ENCODE measurements at places on chromosomes 7 and 10.

DNA sequence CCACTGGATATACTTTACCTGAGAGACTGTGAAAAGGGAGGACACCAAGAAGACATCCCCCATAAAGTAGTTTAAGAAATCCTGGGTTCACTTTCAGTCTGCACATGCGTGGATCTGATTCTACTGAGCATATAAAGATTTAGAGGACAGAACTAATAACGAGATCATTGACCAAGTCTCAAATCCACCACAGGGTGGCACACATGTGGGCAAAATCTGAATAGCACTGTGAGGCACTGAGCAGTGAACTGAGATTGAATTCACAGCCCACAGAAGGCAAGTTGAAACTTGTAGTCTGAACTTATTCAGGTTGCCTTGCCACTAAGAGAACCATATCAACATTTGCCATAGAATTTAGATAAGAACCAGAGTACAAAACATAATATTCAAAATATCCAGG, 818.6 kb downstream of the GRID1 start:
- DNase-seq = peak; percentile 31

DNA sequence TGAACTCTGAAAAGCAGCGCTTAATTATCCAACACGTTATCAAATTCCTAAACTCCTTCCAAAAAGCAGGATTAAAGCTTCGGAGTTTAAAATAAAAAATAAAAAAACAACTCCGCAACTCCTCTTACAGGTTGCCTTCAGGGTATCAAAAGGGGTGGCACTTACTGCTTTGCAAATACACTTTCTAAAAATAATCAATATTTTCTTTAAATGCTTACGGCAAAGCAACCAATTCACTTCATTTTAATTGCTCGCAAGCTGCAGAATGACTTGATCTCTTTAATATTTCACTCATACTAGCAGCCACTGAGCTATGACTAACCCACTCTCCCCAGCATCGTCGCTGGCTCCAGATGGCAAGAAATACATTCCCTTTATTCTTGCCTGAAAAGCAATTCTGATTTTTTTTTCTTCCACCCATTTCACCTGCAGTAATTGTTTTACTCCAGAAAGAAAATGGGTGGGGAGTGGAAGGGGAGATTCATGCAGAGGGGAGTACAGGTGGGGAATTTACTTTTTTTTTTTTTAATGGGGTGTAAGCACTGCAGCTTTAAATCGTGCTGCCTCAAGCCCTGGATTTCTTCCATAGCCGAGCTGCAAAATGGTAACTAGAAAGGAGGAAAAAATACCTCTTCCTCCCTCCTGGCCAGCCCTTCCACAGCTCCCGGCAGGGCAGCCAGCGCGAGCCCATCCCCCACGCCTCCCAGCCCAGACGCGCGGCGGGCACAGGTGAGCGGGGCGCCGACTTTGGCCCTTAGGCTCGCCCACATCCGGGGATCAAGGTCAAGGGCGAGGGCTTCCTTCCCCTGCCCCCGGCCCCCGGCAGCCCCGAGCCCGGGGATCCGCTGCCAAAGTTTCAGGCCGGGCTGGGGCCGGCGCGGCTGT, 54.2 kb upstream of the FHIP2A start:
- DNase-seq = peak; percentile 21

DNA sequence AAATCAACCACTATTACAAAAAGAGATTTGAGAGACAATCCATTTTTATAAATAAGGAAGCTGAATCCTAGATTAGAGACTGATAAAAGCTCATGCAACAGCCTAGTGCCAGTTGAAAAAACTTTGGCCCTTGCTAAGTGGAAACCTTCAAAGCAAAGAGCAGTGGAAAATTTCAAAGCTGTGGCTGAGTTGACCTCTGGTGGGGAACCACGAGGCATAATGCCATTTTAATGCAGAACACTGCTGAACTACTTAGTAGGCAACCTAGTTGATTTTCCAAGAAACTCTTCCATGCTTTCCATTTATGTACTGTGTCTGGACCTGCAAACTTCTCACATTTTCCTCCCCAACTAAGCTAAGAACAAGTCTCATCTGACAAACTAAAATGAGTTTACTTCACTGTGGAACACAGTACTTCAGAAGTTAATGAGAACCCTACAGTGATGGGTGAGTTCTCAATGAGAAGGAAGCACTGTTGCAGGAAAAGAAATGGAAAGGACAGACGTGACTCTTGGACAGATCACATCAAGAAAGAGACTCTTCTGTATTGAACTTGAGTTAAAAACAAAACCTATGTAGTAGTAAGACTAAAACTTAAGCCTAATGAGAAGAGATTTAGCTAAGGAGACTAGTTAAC, 19.5 kb downstream of the FZD9 start:
- peak; percentile 30 for DNase-seq

DNA sequence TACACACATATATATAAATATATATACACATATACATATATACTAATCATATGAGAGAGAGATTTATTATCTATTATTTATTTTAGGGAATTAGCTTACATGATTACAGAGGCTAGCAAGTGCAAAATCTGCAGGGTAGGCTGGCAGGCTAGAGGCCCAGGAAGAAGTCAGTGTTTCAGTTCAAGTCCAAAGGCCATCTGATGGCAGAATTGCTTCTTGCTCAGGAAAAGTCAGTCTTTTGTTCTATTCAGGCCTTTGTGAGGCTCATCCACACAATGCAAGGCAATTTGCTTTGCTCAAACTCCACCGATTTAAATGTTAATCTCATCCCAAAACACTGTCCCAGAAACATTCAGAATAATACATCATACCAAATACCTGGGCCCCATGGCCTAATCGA, 2.6 kb upstream of the C10orf120 start:
- DNase-seq = no peak

GRCh38 chr7:150858236-150859197, 6.2 kb downstream of the AOC1 start:
- no peak for DNase-seq

- DNase-seq = no peak
Observed at GRCh38 chr7:2162959-2163358, 69.8 kb downstream of the MAD1L1 start.

- DNase-seq = no peak
Observed at GRCh38 chr10:3354174-3354900, 181.8 kb upstream of the PITRM1 start.

DNA sequence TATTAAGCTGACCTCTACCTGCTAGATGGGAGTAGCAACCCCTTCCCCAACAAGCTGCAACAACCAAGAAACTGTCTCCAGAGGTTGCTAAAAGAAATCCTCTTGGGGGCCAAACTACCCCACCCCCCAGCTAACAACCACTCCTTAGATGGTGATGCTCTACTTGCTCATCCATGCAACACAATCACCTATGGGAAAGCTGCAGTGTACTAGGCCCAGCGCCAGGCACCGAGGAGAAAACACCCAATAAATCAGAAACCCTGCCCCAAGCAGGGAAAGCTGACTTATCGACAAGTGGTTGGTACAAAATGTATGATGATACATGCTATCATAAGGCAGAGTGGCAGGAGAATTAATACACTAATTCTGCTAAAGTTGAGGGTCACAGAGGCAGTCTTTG, 17.3 kb downstream of the SLC25A13 start:
- DNase-seq = no peak

DNA sequence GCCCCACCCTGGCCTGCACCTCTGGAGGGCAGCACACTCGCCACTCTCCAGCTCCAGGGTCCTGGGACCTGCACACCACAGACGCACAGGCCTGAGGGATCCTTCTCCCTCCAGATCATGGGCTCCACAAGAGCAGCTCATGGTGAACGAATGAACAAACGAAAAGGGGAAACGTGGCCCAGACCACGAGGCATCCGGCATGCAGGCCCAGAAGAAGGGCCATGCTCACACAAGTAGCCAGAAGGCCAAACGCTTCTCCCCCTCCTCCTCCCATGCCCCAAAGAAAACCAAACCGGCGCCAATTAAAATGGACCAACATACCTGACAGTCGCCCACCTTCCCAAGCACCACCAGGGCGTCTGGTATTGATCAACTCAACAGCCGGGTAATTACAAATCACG, 30.4 kb downstream of the MAD1L1 start:
- DNase-seq = no peak

DNA sequence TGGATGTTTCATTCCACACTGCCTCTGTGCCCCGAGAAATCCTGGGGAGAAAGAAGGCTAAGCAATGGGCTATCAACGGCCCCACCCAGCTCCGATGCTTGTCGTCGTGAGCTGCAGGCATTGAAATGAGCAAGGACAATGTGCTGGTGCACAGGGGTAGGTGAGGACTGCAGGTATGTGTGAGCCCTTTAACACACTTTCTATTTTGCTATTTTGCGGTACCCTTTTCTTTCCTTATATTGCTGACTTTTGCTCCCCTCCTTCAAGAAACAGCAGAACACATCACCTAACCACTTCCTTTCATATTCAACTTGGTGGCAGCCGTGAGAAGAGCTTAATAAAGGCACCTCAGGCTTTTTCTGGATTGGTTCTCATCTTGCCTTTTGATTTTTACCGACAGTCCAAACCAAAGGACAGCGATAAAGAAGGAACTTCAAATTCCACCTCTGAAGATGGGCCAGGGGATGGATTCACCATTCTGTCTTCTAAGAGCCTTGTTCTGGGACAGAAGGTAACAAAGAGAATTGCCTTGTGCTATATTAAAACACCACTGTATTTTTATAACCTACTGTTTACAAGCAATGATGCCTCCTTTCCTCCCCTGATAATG, 39.2 kb downstream of the AIFM2 start:
- DNase-seq = no peak

- no peak for DNase-seq
Observed at GRCh38 chr10:6045314-6045848, 16.8 kb downstream of the IL2RA start.

GRCh38 chr7:134071355-134072331, 55.5 kb upstream of the LRGUK start:
- DNase-seq = no peak

- DNase-seq = no peak
Observed at GRCh38 chr10:117905404-117905803, 141.3 kb downstream of the RAB11FIP2 start.

Data from muscle of back (tissue), 13 donors.